Stimulated activated CD4-positive, alpha-beta T cell treated with anti-CD3 and anti-CD28 coated beads, Interleukin-2, amount 100 ng/mL, for 48 hours (primary cell): ENCODE measurements at places on chromosomes 7 and 10.

GRCh38 chr7:153354071-153354470 lies 594.5 kb downstream of the ACTR3B start:
- no peak for DNase-seq

- no peak for DNase-seq
Observed at GRCh38 chr10:49118430-49119074, 3.2 kb upstream of the VSTM4 start.

GRCh38 chr10:21525367-21526187 lies at the start of gene SKIDA1:
TSS of gene SKIDA1 (minus strand) at chr10:21525682. CDS start at chr10:21517822, 7,860 bp downstream.
- peak; percentile 60 for DNase-seq

GRCh38 chr10:69895759-69896158 lies 94.1 kb downstream of the COL13A1 start:
- no peak for DNase-seq

DNA sequence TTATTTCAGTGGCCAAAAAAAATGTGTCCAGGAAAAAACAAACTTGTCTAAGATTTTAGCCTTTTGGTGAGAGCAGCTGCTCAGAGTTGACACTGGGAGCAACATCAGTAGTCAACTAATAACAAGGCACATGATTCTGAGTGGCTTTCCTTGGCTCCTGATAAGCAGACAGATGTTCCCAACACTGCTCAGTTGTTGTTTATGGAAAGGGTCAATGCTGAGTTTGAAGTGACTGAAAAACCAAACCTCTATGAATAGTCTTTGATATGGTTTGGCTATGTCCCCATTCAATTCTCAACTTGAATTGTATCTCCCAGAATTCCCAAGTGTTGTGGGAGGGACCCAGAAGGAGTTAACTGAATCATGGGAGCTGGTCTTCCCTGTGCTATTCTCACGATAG lies 12.3 kb downstream of the DYDC1 start:
- no peak for DNase-seq

DNA sequence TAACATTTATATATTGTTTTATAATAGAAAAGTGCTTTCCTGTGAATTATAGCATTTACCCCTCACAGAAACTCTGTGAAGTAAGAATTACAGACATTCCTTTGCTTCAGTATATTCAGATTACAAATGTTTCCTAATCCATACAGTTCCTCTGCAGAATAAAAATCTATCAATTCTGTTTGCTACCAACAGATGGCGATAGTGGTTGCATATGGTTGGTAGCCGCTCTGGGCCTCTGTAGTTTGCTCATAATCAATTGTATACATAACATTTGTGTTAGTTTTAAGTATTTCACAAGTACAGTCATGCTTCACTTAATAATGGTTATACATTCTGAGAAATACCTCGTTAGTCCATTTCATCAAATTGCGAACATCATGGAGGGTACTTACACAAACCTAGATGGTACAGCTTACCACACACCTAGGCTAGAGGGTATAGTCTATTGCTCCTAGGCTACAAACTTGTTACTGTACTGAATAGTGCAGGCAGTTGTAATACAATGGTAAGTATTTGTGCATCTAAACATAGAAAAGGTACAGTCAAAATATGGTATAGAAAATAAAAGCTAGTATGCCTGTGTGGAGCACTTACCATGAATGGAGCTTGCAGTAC lies 94.4 kb upstream of the STEAP4 start:
- DNase-seq: peak; percentile 1

DNA sequence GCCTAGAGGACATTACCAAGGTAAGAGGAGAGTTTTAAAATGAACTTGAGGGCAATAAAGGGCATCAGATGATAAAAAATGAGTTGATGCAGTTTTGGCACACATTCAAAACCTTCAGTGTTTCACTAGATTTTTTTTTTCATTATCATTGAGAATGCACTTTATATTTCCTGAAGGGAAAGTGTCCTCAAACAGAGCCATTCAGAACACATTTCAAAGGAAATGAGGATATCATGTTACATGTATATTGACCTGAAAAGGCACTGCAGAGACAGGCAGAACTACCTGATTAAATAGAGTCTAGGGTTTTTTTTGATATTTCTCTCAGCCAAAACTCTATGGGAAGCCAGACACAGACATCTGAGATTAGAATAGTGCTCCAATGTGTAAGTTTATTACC lies 454.0 kb downstream of the NEBL start:
- no peak for DNase-seq

- no peak for DNase-seq
Observed at GRCh38 chr7:87966271-87966670, 32.2 kb downstream of the ADAM22 start.

GRCh38 chr7:36070230-36070629 lies 82.8 kb upstream of the EEPD1 start:
- DNase-seq: no peak
